ENCODE measurements at places on chromosomes 4 and X.

GRCh38 chr4:184331268-184331995 lies 113.8 kb upstream of the ENPP6 start:
- no peak for DNase-seq

DNA sequence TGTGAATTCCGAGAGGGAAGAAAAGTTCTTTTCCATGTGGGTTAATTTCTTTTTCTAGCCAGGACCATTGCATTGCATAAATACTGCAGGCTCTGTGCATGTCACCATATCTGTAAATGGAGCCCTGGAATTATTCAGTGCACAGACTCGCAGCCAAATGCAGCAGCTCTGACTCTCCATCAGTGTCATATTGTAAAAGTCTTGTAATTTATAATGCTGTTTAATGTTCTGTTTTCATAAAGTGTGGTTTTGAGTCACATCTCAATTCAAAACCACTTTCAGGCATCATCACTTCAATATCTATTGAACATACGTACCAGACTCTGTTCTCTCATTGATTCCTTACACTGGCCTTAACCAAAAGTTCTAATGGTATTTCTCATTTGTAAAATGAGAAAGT lies 193.9 kb upstream of the RPL34 start:
- DNase-seq = no peak

GRCh38 chrX:97234471-97235081 lies 350.9 kb downstream of the RPA4 start:
- no peak for DNase-seq

DNA sequence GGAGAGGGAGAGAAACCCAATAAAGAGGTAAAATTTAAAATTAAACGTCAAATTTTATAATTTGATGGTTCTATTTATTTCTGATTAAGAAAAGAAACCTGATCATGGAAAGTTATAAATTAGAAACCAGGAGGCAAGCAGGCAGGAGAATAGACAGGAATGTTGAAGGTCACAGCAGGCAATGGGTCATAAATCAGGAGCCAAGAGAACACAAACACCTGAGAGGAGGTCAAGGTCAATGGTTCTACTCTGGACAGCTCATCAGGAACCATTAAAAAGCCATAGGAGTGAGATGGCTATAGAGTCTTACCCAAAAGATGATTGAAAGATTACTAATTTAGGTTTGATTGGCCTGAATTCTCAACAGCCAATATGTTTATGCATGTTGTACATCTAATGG lies 126.9 kb upstream of the HCCS start:
- no peak for DNase-seq

DNA sequence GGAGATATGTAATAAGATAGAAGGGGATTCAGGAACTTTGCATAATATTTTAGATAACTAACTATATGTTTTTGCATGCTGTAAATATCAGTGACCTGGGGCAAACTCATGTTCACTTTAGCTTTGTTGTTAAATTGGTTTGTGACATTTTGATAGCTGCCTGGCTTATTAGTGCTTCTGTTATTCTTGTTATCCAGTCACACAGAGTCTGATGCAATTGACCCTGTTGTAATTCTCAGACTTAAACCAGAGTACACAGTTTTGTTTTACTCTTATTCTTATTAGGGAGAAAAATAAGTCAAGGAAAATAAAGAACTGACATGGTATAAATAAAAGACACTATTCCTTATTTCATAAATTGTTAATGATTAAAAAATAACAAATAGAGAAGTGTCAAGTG lies 516.7 kb upstream of the SLIT2 start:
- no peak for DNase-seq

DNA sequence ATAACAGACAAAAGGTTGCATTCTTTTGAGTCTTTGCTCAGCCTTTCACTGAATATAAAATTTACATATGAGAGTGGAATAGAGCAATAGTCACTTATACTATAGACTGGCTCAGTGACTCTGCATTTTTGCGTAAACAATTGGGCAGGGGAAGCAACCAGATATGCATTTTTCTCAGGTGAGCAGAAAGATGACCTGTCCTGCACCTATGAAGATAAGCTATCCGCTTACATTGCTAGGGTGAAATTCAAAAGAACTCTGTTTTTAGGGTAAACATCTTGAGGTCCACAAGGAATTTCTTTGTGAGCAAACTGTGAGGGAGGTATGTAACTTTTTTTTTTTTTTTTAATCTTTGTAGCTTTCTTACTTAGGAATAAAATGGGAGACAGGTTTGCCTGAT lies 602.4 kb upstream of the PRKX start:
- DNase-seq = no peak

- no peak for DNase-seq
Measured at GRCh38 chr4:116952530-116953136, 132.7 kb downstream of the TRAM1L1 start.

GRCh38 chr4:178602833-178603232 lies 1160.6 kb upstream of the AGA start:
- DNase-seq = no peak

DNA sequence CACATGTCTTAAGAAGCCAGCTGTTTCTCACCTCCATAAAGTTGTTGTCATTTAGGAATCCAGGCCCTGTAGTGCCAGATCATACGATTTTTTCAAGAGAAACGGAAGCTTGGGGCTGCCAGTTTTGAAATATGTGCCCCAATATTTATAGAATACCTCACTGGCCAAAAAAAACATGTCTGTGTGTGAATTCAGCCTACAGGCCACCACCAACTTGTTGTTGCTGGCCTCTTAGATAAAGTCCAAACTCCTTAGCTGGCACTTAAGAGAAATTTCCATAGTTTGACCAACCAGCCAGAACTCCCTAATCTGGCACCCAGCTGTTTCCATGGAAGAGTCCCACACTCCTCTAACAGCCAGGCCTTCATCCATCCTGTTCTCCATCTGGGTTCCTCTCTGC lies 74.1 kb downstream of the WDR19 start:
- no peak for DNase-seq

- no peak for DNase-seq
Measured at GRCh38 chrX:1385253-1386223, 6.4 kb downstream of the SLC25A6 start.

DNA sequence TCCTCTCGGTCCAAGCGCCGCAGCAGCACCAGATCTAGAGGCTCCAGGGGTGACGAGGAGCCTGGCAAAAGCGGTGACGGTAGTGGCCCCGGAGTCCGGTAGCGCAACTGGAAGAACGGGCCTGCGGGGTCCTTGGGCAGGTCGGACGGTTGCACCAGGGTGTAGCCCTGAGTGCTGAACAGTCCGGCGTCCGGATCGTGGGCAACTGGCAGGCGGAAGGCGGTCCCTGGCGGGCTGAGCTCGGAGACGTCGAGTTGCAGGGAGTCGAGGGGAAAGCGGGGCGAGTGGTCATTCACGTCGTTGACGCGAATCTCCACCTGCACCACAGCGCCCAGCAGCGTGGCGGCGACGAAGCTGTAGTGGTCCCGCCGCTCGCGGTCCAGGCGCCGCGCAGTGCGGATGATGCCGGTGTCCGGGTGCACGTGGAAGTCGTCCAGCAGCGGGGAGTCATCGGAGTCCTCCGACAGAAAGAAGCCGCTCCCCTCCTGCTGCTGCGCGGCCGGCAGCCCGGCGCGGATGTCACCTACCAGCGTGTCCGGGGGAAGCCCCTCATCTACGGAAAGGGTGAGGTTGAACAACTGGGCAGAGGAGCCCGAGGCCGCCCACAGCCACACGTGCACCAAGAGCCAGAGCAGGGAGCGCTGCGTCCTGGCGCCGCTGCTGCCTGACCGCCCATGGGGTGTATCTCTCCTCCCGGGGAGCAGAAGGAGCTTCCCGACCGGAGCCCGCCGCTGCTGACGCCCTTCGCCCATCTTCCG lies 837 bp downstream of the DCHS2 start:
- no peak for DNase-seq

- peak; percentile 53 for DNase-seq
Measured at GRCh38 chrX:149962859-149963757, 24.8 kb upstream of the EOLA2 start.

DNA sequence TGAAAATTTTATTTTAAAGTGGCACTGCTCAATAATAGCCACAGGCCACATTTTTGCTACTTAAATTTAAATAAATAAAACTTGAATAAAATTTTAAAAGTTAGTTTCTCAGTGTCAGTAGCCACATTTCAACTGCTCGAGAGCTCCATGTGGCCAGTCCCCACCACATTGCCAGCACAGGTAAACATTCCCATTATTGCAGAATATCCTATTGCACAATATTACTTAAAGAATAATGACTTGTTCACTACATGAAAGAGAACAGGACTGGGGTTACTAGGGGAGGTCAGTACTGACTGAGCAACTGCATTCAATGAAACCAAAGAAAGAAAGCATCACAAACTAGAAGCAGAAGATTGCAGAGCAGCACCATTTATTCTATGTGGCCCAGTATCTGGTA lies 2201.6 kb upstream of the TENM3 start:
- no peak for DNase-seq

DNA sequence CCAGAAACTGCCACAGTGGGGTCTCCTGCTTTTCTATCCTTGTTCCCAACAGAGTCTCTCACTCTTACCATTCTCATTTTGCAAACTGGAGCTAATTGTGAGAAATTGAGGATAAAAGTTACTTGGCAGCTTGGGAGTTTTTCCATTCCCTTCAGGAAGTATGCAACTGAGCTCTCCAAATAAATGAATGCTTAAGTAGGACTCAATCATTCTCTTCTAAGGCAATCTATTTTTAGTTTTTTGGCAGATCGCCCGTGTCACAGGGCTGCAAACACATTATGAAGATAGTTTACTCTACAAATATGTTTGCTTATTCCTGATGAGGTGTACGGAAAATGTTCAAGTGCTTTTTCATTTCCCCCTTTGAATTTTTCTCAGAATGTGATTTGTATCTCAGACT lies 5.3 kb downstream of the ASB11 start:
- peak; percentile 87 for DNase-seq

DNA sequence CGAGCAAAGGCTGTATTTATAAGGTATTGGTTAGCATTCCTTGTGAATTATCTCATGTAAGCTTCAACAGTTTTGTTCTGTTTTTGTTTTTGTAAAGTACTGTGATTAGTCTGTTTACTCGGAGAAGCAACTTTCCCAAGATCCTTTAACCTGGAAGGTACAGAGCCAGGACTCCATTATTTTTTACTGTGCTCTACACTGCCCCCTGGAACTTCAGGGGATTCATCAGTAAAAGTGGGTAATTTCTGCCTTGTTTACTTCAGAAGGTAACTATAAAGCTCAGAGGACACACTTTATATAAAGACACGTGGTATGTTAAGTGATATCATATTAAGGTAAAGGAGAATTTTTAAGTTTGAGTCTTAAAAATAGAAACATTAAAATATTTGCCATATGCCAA lies 124.9 kb downstream of the IQCM start:
- no peak for DNase-seq

- DNase-seq = peak; percentile 92
Measured at GRCh38 chr4:54484383-54484782, 173.4 kb upstream of the KIT start.

- DNase-seq = no peak
Measured at GRCh38 chrX:13373027-13373426, 53.2 kb upstream of the ATXN3L start.

DNA sequence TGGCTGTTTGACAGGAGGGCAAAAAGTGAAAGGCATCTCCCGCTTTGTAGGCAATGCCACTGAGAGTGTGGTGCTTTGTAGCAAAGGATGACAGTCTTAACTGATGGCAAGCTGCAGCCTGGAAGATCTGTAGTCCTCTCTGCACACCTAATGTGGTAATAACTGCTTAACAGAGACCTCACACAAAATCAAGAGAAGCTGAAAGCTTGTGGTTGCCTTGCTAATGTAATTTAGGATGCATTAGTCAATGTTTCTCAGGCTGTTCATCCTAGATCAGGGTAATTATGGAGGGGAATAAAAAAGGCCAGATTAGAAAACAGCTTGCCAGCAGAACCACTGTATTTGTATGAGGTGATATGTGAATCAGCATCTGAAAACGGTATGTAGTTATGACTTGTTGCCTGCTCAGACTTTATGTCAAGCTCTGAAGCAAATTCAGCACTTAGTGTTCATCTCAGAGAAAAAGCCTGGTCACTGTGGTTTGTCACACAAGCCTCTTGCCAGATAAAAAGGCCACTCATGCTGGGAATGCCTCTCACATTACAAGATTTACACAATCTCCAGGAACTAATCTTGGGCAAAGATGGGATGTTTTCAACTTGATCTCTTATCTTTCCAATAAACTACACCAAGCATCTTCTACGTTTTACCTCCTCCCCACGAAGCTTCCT lies 130.8 kb downstream of the ENOX2 start:
- no peak for DNase-seq

DNA sequence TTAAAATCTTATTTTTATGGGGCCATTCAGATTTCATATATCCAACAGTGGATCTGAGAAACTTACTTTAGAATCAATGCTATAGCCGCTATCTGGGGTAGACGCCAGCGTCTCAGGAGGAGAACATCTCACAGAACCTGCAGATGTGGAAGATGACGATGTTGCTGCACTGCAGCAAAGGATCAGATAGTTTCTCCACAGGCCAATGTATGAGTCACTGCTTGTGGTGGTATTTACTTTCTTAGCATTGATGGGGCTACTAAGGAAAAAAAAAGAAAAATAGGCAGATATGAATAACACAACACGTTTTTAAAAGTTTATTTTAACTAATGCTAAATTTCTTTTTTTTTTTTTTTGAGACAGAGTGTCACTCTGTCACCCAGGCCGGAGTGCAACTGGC lies 85.9 kb downstream of the ZAR1 start:
- DNase-seq = no peak

GRCh38 chr4:102027961-102028360 lies 237.4 kb downstream of the BANK1 start:
- DNase-seq = no peak

GRCh38 chr4:38667085-38667893 lies 3.3 kb downstream of the KLF3 start:
- DNase-seq = peak; percentile 70

DNA sequence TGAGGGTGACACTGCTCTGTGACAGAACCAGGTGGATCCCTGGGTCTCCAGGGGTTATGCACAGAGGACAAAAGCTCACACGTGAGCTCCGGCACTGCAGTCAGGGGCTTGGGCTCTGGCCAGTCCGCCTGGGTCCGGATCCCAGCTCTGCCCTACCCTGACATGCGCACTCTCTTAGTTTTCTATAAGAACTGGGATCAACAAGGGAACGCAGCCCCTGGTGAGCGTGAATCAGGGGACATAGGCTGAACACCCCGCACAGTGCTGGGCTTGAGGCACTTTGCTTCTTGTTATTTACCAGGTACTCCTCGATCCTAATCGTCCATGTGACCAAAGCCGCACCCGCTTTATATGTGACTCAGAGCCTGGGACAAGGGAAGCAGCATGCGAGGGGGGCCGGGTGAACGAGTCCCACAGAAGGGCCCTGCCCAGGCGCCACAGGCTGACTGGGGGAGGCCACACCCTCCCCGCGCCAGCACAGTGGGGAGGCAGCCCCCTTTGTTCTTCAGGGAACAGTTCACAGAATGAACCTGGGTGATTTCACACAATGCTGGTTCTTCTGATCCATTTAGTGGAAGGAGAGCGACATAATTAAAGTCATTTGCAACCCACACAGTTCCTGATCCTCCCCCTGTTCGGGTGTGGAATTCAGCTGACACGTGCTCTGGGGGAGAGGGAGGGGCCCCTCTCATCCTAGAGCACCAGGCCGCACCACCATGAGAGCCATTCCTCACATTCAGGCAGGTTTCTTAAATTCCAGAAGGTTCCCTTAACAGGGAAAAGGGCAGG lies 55.5 kb downstream of the WFS1 start:
- DNase-seq = no peak

Measured in NCI-H1105 treated with DMSO at 0.1 percent for 48 hours (cell line).